PC-3 (cell line): ENCODE measurements at places on chromosomes 2 and 18.

- peak overlapping the region; percentile 69 for H3K4me3 ChIP-seq
- peaks cover 38% of the 10 kb centered on the region for H3K4me1 ChIP-seq
- peak; percentile 84 for DNase-seq
- H3K27ac ChIP-seq, result no peak overlapping the region
These were observed 18.1 kb downstream of the TET3 start for GRCh38 chr2:74002505-74003421.

DNA sequence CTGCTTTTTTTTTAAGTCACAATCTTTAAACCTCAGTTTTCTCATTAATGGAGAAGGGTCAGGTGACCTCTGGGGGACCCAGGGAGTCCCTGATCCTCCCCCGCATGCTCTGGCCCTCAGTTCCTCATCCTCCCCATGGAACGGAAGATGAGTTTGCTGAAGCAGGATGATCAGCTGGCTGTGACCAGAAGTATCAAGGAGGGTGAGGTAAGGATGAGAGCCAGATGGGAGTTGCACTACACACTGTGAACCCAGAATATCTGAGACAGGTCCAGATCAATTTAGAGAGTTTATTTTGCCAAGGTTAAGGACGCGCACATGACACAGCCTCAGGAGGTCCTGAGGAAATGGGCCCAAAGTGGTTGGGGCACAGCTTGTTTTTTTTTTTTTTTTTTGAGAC is 3.8 kb downstream of the CATIP start:
- H3K4me1 ChIP-seq, result no peaks in the 10 kb centered on the region
- H3K36me3 ChIP-seq, result no peaks in the 10 kb centered on the region
- no peaks in the 10 kb centered on the region for H3K27me3 ChIP-seq
- H3K27ac ChIP-seq, result no peak overlapping the region
- H3K4me3 ChIP-seq, result no peak overlapping the region

GRCh38 chr2:64751286-64752260 is 97.9 kb upstream of the SERTAD2 start:
- no peaks in the 10 kb centered on the region for H3K36me3 ChIP-seq
- DNase-seq, result peak; percentile 98
- H3K4me1 ChIP-seq, result peaks cover 21% of the 10 kb centered on the region
- H3K27me3 ChIP-seq, result no peaks in the 10 kb centered on the region
- peak overlapping the region; percentile 78 for H3K27ac ChIP-seq
- H3K4me3 ChIP-seq, result peak overlapping the region; percentile 74

DNA sequence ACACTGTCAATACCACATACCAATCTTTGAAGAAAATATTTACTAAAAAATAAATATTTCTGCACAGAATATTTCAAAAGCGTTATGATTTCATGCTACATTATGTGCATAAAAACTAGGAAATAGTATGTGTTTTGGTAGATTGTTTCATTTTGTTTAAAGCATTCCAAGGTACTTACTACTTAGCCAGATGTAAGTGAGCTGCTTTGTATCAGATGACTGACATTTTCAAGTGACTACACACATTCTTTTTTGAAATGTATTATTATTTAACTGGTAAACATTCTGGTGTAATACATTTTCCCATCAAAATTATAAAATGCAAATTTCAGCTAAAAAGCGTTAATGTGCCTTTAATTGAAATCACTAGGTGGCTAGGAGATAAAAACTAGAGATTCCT is 21.5 kb downstream of the GCA start:
- no peaks in the 10 kb centered on the region for H3K36me3 ChIP-seq
- no peak overlapping the region for H3K27ac ChIP-seq
- no peaks in the 10 kb centered on the region for H3K27me3 ChIP-seq
- no peak overlapping the region for H3K4me3 ChIP-seq

GRCh38 chr2:99238599-99238998 is 16.9 kb downstream of the LYG2 start:
- H3K36me3 ChIP-seq, result no peaks in the 10 kb centered on the region
- H3K4me1 ChIP-seq, result no peaks in the 10 kb centered on the region
- H3K27ac ChIP-seq, result no peak overlapping the region
- H3K4me3 ChIP-seq, result no peak overlapping the region
- H3K27me3 ChIP-seq, result no peaks in the 10 kb centered on the region

- H3K27ac ChIP-seq, result no peak overlapping the region
- no peak overlapping the region for H3K4me3 ChIP-seq
- no peaks in the 10 kb centered on the region for H3K27me3 ChIP-seq
These were observed 51.4 kb downstream of the SLC38A11 start for GRCh38 chr2:164903951-164904350.

DNA sequence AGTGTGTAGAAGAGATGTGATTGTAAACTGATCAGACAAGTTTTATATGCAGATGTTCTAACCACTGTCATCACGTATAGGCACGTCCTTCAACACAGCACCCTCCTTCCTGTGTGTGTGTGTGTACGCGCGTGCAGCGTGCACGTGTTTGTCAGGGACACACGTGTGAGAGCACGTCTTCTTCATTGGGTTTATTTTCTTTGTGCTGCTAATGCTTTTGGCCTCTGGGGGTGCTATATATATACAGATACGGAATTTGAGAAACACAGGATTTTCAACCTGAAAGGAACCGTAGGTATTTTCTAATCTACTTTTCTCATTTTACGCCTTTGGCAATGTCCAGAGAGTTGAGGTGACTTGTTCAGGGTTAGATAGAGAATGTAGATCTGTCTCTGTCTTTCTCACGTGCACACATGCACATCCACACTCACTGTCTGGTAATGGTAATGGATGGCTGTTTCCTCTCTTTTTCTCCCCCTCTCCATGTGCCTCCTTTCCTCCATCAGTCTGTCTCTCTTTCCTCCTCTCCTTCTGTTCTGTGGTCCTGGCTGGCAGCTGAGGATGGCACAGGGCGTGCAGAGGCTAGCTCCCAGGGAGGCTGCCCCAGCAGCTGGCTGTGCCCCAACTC is 13.4 kb upstream of the CELF4 start:
- no peaks in the 10 kb centered on the region for H3K27me3 ChIP-seq
- H3K4me1 ChIP-seq, result no peaks in the 10 kb centered on the region
- no peaks in the 10 kb centered on the region for H3K36me3 ChIP-seq
- H3K4me3 ChIP-seq, result no peak overlapping the region
- no peak overlapping the region for H3K27ac ChIP-seq
- peak; percentile 2 for DNase-seq

DNA sequence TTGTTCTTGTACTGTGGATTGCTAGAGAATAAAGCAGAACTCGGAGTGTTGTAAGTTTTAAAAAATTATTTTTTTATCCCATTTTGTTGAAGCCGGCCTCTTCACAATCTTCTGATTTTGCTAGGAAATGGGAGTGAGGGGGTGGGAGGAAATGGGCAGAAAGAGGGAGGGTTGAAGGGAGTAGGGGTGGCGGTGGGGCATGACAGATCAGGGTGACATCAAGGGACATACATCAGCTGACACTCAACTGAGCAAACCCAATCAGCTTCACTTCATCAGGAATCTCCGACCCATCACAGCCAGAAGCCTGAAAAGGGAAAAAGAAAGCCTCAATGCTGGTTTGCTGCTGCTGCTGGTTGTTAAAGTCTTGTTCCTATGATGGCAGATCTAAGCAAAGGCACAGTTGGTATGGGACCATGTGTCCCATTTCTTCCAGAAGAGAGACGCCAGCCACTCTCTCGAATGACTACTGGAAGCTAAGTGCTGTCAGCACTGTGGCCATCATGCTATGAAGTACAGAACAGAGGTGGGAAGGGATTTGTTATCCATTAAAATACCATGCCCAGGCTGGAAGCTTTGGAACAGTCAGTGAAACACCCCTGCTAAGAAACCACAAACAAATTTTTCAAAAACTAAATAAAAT is 292.0 kb downstream of the STK39 start:
- no peak for DNase-seq
- no peaks in the 10 kb centered on the region for H3K36me3 ChIP-seq
- peaks cover 12% of the 10 kb centered on the region for H3K4me1 ChIP-seq
- no peaks in the 10 kb centered on the region for H3K27me3 ChIP-seq

DNA sequence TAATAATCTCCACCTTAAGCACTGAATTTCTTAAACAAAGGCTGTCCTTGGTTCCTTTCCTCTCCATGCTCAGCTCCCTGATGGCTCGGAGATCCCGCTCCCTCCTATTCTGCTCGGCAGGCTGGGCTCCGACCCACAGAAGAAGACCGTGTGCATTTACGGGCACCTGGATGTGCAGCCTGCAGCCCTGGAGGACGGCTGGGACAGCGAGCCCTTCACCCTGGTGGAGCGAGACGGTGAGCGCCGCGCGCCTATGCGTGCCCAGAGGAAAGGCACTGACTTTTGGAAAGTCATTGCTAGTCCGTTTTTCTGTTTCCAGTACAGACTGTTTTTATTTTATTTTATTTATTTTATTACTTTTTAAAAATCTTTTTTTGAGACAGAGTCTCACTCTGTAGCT is 9.6 kb downstream of the CNDP2 start:
- H3K27ac ChIP-seq, result no peak overlapping the region
- no peak overlapping the region for H3K4me3 ChIP-seq
- H3K4me1 ChIP-seq, result no peaks in the 10 kb centered on the region

DNA sequence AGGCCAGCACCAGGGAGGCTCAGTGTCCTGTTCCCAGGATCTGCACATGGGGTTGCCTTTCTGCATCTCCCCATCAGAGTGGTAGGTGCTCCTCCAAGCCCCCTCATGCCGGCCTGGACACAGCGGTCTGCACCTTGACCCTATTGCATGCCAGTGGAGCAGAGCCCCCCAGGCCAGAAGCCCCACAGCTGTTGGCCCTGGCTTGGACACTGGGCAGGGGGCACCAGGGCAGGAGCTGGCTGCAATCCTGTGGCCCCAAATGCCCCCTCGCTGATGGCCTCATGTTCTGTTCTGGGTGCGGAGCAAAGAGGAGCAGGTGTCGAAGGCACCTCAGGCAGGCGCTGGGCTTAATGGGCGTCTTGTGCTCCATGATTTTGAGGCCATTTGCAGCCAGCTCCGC is 62.7 kb downstream of the CCDC74A start:
- peaks cover 54% of the 10 kb centered on the region for H3K27me3 ChIP-seq
- no peak overlapping the region for H3K27ac ChIP-seq
- H3K4me1 ChIP-seq, result no peaks in the 10 kb centered on the region
- H3K36me3 ChIP-seq, result no peaks in the 10 kb centered on the region

DNA sequence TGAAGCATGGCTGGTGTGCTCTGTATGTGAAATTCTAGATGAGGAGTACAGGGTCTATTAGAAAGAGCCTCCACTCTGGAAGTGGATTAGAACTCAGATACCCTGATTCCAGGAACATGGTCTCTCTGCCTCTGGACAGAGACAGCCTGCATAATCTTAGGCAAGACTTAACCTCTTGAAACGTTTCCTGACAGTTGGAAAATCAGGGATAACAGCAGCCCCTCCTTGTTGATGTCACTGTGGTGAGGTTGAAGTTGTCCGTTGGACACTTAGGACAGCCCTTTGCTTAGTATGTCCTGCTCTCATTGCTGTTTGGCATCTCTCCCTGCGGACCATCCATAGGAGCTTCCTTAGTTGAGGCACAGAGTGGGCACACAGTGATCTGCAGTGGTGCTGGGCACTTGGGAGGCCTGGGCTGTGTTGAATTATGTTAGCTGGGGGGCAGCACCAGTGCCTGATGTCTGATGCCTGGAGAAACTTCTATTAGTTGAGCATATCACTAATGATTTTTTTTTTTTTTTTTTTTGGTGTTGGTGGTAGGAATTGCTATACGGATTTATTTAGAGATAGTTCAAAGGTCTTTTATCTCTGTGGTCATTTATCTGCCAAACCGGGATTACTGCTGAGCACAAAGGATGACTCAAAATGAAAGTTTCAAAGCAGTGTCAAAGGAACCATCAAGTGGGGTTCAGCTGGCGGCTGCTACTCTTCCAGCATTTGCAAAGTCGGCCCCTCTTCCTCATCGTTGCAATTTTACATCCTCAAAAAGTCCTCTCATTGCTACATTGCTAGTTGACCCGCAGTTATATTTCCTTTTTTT is 28.8 kb downstream of the SETBP1 start:
- no peaks in the 10 kb centered on the region for H3K4me1 ChIP-seq
- no peak overlapping the region for H3K27ac ChIP-seq
- no peaks in the 10 kb centered on the region for H3K36me3 ChIP-seq
- H3K27me3 ChIP-seq, result no peaks in the 10 kb centered on the region
- no peak overlapping the region for H3K4me3 ChIP-seq

- H3K4me1 ChIP-seq, result no peaks in the 10 kb centered on the region
- peak overlapping the region; percentile 86 for H3K4me3 ChIP-seq
These were observed 854 bp downstream of the GPR155 start for GRCh38 chr2:174485788-174486562.

DNA sequence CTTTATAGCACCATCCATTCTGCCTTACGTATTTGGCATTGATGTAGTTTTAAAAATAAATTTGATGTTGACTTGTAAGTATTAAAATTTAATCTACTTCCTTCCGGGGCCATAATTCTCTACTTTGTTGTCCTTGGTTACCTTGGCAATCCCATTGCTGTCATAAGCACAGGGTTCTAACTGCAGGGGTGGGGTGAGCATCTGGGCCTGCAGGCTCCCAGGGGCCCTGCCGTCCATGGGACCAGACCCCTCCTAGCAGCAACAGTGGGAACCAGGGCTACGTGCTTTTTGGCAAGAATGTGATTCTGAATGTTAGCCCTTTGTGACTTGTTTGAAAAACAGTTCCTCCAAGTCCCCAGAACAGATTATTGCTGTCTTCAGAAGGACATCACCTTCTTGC is 4.9 kb downstream of the ASAP2 start:
- no peaks in the 10 kb centered on the region for H3K27me3 ChIP-seq
- H3K27ac ChIP-seq, result peak overlapping the region; percentile 29; the same call in 1 of the 2 replicates

DNA sequence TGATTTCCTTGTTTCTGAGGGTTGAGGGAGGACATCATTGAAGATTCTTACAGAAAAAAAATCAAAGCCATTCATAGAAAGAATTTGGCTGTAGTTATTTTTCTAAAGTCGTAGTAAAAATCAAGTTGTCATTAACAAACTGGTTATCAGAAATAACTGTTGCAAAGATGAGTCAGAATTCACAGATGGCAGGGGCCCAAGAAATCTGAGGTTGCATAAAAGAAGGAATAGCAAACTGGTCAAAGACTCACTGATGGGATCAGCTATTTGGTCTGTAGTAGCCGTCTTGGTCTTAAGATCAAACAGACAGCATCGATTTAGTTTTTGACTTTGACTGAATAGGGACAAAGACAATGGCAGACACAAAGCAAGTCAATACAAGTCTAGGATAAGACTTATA is 334.3 kb downstream of the FIGN start:
- DNase-seq, result peak; percentile 55
- H3K36me3 ChIP-seq, result no peaks in the 10 kb centered on the region
- peaks cover 18% of the 10 kb centered on the region for H3K27me3 ChIP-seq
- H3K4me1 ChIP-seq, result no peaks in the 10 kb centered on the region
- no peak overlapping the region for H3K4me3 ChIP-seq
- no peak overlapping the region for H3K27ac ChIP-seq

GRCh38 chr2:113198790-113199612 is 25.2 kb downstream of the PSD4 start:
- no peaks in the 10 kb centered on the region; the same call in 1 of the 2 replicates for H3K36me3 ChIP-seq
- H3K4me3 ChIP-seq, result peak overlapping the region; percentile 78

DNA sequence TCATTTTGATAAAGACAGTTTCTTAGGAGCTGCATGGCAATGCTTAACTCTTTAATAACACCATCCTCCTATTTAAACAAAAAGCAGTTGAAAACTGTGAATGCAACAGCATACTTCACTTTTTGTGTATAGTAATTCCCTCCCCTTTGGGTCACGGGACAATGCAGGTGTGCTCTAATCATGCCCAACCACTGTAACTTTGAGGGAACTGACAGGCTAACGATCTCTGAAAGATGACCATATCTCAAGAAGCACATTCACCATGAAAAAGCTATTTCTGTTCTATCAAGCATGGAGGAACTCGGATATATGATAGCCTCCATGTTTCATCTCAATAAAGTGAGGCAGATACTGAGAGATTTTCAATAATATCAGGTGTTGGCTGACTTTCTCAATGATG is 81.1 kb upstream of the CD226 start:
- no peak for DNase-seq
- H3K4me1 ChIP-seq, result no peaks in the 10 kb centered on the region
- no peaks in the 10 kb centered on the region for H3K27me3 ChIP-seq
- no peak overlapping the region for H3K4me3 ChIP-seq
- peaks cover 3% of the 10 kb centered on the region for H3K36me3 ChIP-seq

- H3K4me1 ChIP-seq, result no peaks in the 10 kb centered on the region
- no peak overlapping the region for H3K4me3 ChIP-seq
- DNase-seq, result no peak
- H3K27ac ChIP-seq, result no peak overlapping the region
- peaks cover 17% of the 10 kb centered on the region for H3K27me3 ChIP-seq
These were observed 577.2 kb upstream of the HNMT start for GRCh38 chr2:137387044-137387443.
